Endothelial cell of coronary artery (primary cell): ENCODE measurements at places on chromosomes 13 and 19. TPM values are rescaled to one million over a fixed set of nuclear protein-coding genes. Genes with fewer than 3 reads are reported as not detected.

Gene DYRK1B
- 11.1 and 15.0 TPM in 2 replicates for total RNA-seq

Gene GNA15
- under 0.01 TPM in 1 of 2 replicates, not detected in the other for total RNA-seq

Gene MPHOSPH8
- 12.7 and 17.7 TPM in 2 replicates for total RNA-seq

Gene PGLYRP1
- total RNA-seq, result not detected in 2 replicates

Gene COMP
- not detected in 2 replicates for total RNA-seq

Gene OSCAR
- 0.19 TPM in 1 of 2 replicates, not detected in the other for total RNA-seq
